Activated CD4-positive, alpha-beta T cell treated with anti-CD3 and anti-CD28 coated beads, Interleukin-2, amount 10 ng/mL, durations not matched to agents 7 days and 5 days (primary cell): ENCODE measurements at places on chromosomes 2 and 18. TPM values are rescaled to one million over a fixed set of nuclear protein-coding genes. Genes with fewer than 3 reads are reported as not detected.

CCDC141 gene
- 14.6 TPM for total RNA-seq

SLC9A4 gene
- 0.10 TPM for total RNA-seq

DNA sequence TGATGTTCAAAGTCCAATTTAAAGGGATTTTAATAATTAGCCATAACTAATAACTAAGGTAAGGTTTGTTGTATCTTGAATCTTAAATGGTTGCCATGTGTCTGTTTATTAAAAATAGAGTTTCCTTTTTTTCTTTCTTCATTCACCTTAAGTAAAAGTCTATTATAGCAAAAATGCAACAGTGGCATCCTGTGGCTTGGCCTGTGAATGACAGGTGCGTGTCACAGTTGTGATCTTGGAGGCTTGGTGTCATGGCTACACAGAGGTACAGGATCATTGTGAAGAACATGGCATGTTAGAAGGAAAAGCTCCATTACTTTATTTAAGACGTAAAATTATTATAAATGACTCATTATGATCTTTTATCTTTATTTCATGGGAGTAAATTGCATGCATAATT lies 246.1 kb downstream of the BCL2 start:
- DNase-seq, result peak; percentile 39

CD8A gene
- total RNA-seq, result 0.72 TPM

- DNase-seq, result no peak
Measured at GRCh38 chr2:124267794-124268193, 242.7 kb downstream of the CNTNAP5 start.
